ENCODE measurements at places on chromosomes 7 and 10.

DNA sequence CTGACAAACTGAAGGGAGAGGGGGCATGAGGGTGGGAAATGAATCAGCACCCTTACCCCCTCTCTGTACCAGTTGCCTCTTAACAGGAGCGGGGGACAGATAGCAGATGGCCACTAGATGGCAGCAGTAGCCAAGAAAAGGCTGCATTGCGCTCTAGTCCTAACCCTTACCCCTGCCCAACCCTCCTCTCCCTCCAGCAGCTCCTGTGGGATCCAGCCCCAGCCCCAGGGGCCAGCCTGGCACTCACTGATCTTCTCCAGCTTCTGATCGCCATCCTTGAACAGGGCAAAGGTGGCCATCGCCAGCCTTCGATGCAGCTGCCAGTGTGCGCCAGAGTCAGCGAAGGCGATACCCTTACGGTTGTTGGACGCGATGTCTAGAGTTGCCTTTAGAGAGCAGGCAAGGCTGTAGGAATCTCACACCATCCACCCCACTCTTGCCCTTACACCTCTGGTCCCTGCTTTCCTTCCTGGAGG is 2.2 kb downstream of the CYP17A1 start:
- peak; percentile 76 for DNase-seq

GRCh38 chr10:103812432-103812831 is 42.9 kb downstream of the SH3PXD2A start:
- DNase-seq, result no peak

DNA sequence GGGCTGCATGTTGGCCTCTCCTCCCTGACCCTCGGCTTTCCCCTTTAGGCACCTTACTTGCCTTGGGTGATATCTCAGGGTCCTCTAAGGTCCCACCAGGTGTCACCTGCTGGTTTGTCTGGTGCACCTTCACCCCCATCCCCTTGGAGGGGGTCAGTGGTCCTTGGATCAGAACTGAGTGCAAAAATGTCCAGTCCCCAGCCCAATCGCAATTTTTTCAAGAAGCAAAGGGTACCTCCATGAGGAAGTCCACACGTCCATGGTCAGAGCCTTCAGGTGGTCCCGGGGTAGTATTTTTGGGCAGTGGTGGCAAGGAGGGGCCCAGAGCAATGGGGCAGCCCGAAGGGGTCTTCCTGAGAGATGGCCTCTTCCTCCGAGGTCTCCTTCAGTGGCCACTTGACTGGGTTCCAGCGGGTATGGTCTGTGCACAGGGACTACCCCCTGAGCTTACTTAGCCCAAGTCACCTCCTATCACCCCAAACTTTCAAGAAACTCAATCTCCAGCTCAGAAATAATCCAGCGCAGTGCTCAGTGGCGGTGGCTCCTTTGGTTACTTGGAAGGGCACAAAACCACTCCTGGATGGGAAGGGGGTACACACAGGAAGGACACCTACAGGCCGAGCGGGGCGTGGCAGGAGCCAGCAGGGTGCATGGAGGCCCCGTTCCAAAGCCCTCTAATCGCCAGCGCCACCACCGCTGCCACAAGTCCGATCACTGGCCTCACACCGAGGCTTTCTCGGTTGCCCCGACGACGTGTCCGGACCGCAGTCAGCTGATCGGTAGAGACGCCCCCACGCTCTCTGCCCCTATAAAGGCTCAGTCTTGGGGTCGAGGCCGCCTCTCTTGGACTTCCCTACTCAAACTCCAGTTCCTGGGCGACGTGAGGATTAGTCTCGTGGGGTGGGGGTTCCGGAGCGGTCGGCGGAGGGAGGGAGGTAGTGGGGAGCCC is 4.5 kb downstream of the SAP25 start:
- peak; percentile 46 for DNase-seq

- DNase-seq, result peak; percentile 61
These were observed 71.3 kb downstream of the NRCAM start for GRCh38 chr7:108384716-108385483.

- no peak for DNase-seq
These were observed 70.8 kb downstream of the GRID1 start for GRCh38 chr10:86295791-86296190.

- no peak for DNase-seq
These were observed 150.4 kb downstream of the CXCL12 start for GRCh38 chr10:44234483-44234875.

DNA sequence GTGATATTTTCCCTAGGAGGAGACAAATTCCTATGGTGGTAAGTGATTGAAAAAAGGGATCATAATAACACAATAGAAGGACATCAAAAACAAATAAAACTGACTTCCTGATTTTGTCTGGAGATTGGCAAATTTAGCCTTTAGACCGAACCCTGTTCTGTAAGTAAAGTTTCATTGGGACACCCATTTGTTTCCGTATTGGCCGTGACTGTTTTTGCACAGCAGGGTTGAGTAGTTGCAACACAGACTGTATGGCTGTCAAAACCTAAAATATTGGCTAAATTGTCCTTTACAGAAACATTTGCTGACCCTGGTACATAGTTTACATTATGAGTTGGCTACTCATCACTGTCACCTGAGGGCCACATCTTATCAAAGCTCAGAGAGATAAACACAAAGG is 168.6 kb downstream of the PRKCQ start:
- DNase-seq, result no peak

Measured in SK-MEL-5 (cell line).